ENCODE measurements at places on chromosomes 2 and 18.

DNA sequence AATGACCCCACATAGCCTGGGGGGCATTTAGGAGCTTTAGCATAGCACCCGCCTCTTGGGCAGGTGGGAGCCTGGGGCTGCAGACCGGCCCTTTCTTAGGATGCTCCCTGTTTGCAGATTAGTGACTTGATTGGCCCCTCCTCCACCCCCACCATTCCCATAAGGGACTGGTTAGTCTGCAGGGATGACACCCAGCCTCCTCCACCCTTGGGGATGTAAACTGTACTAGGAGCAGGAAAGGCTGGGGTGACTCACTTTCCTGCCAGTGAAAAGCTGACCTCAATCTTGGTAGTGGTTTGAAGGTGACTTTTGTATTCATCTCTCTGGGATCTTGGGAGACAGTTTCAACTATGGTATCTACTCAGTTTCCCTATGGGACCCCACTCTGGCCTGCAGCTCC is 24.2 kb downstream of the CTIF start:
- DNase-seq = no peak

GRCh38 chr2:213848631-213849030 is 562.2 kb upstream of the VWC2L start:
- DNase-seq = no peak

- no peak for DNase-seq
These were observed 4.7 kb upstream of the ORC2 start for GRCh38 chr2:200968162-200968561.

DNA sequence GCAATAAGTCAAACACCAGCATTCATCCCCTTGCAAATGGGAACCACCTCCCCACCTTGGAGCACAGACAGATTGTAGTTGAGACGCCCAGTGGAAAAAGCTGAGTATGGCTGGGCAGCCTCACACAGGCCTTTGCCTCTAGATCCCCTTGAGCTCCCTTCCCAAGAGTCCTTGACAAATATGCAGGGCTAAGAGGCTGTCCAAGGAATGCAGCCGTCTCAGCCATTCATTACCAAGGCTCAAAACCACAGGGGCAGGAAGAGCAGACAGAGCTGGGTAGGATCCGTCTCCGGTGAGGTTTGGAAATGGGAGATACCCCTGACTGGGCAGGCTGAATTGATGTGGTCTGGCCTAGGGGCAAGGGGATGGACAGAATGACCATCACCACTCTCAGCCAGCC is 557.1 kb downstream of the TNS1 start:
- no peak for DNase-seq

GRCh38 chr2:24872344-24873115 is 47.5 kb downstream of the ADCY3 start:
- no peak for DNase-seq

DNA sequence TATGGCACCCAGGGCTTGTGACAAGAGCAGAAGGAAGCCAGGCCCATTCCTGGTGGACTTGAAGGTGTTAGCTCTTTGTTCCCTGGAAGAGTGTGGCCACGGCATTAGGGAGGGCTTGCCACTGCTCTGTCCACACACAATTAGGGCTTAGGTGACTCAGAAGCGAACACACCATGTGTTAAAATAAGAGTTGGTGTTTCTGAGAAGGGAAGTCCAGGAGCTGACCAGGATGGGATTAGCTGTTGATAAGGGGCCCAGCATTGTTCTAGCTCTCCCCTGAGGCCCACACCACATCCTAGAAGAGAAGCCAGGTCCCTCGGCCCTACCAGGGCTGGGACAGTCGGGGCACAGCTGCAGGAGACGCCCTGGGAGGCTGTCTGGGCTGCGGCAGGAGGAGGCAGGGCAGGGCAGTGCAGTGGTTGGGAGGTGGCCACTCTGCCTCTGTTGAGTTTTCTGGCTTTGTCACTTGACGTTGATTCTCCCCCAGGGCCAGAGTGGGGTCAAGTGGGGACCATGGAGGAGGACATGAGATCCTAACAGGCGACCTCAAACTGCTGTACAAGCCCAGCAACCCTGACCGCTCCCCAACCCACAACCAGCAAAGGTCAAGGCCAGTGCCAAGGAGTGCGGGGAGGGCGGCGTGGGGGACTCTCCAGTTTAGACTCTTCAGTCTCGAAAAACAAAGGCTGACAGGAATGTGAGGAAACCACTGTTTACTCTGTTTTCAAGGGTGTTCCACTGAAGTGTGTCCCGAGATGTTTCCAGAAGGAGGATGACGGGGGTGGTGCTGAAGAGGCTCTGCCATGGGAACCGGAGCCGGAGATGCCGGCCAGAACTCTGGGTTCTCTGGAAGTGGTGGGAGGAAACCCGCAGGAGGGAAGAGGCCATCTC is 16.8 kb downstream of the GNLY start:
- DNase-seq = no peak

DNA sequence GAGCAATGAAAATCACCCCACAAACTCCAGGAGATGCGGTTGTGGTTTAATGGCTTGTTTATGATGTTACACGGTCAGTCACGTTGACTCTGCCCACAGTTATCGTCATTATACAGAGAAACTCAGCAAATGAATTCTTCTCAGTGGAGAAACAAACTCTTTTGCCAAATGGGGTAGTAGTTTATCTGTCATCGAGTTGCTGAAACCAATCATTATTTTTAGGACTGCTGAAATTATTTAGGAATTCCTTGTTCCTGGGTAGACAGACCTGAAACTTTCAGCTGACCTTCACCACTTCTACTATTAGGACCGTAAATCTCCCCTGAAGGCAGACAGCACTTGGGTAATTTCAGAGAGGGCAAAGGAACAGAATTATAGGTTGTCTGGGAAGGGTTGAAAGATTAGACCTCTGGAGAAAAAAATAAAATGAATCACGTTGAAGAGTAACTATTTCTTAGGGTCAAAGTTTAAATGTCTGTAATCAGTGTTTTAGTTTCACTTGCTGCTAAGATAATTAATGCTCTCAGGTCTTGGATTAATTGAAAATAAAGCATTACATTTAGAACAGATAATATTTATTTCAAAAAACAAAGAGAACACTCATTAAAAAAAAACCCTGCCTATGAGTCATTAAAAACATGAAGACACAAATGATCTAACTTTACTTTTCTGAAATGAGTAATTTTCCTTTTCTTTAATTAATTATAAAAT is 52.1 kb upstream of the LYPD6 start:
- DNase-seq = no peak

- no peak for DNase-seq
These were observed 197.4 kb downstream of the SNTG2 start for GRCh38 chr2:1147873-1148612.

GRCh38 chr2:168782271-168782670 is 20.2 kb upstream of the NOSTRIN start:
- no peak for DNase-seq

- no peak for DNase-seq
These were observed 97.3 kb downstream of the HS1BP3 start for GRCh38 chr2:20553580-20553979.

DNA sequence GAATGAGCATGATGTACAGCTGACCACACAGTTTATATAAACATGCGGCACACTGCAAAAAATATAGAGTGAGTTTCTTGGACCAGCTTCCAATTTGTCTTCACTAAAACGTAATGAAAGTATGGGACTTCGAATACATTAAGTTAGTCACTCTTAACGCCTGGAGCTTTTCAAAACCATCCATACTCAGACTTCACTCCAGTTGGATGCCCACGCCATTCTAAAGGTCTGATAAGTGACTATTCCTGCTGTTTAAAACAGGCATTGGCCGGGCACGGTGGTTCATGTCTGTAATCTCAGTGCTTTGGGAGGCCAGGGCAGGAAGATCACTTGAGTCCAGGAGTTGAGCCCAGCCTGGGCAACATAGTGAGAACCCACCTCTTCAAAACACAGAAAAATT is 84.6 kb downstream of the MYL12B start:
- DNase-seq = no peak

DNA sequence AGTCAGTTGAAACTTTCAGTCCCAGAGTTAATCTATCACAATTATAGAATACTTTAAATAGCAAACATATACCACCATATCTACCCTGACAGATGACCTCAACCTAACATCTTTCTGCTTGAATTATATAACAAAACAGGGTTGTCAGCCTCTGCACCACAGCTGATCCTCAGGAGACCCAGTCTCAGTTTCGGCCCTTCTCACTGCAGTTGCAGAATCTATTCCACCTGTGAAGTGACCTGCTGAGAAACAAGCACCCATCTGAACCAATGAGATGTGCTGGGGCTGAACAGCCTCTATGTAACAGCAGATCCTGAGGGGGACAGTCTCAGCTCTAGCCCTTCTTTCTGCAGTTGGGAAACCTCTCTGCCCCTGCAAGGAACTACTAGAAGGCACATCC is 567.6 kb downstream of the KCNJ3 start:
- DNase-seq = no peak
